IMR-90 (cell line): ENCODE measurements at places on chromosomes 11 and 22. TPM values are rescaled to one million over a fixed set of nuclear protein-coding genes. Genes with fewer than 3 reads are reported as not detected.

Gene CLDN5
- polyA plus RNA-seq: 0.17 and 0.21 TPM in 2 replicates

Gene LGR4
- 2.2 and 2.9 TPM in 2 replicates for polyA plus RNA-seq

Gene TMEM45B
- not detected in 2 replicates for polyA plus RNA-seq

Gene KDM4E
- polyA plus RNA-seq: not detected in 2 replicates

Gene ANKRD13D
- 38.4 and 44.0 TPM in 2 replicates for polyA plus RNA-seq

Gene RFPL2
- not detected in 2 replicates for polyA plus RNA-seq

Gene OR4P4
- not detected in 2 replicates for polyA plus RNA-seq

Gene HTR3B
- polyA plus RNA-seq: not detected in 2 replicates

Gene FBLN1
- polyA plus RNA-seq: 80.8 and 87.9 TPM in 2 replicates

Gene ZNHIT2
- polyA plus RNA-seq: 5.9 and 7.7 TPM in 2 replicates

Gene MYO7A
- polyA plus RNA-seq: 0.01 and 0.02 TPM in 2 replicates

Gene LUZP2
- 0.67 and 0.89 TPM in 2 replicates for polyA plus RNA-seq

Gene PVALB
- polyA plus RNA-seq: not detected in 2 replicates

Gene KRTAP5-2
- polyA plus RNA-seq: not detected in 2 replicates

Gene PNPLA2
- polyA plus RNA-seq: 94.3 and 109 TPM in 2 replicates

Gene SLC1A2
- 0.15 and 0.17 TPM in 2 replicates for polyA plus RNA-seq

Gene FAR1
- 30.3 and 35.3 TPM in 2 replicates for polyA plus RNA-seq

Gene ARHGEF17
- polyA plus RNA-seq: 97.7 and 128 TPM in 2 replicates

Gene P4HA3
- 4.9 and 5.7 TPM in 2 replicates for polyA plus RNA-seq

Gene DGAT2
- polyA plus RNA-seq: 1.7 and 2.4 TPM in 2 replicates

Gene OR52E8
- not detected in 2 replicates for polyA plus RNA-seq

Gene C11orf16
- not detected in 2 replicates for polyA plus RNA-seq

Gene MMP10
- not detected in 2 replicates for polyA plus RNA-seq

Gene ACTN3
- polyA plus RNA-seq: 0.05 and 0.06 TPM in 2 replicates

Gene MMP12
- not detected in 2 replicates for polyA plus RNA-seq

Gene TEX12
- polyA plus RNA-seq: 0.12 TPM in 1 of 2 replicates, not detected in the other

Gene CECR2
- polyA plus RNA-seq: under 0.01 TPM in 1 of 2 replicates, not detected in the other

Gene IRF7
- 4.5 and 5.8 TPM in 2 replicates for polyA plus RNA-seq

Gene RIMBP3B
- polyA plus RNA-seq: 0.03 and 0.07 TPM in 2 replicates

Gene TMEM135
- 2.7 and 3.9 TPM in 2 replicates for polyA plus RNA-seq

Gene SLC22A8
- not detected in 2 replicates for polyA plus RNA-seq

Gene BEST1
- polyA plus RNA-seq: 1.2 and 1.4 TPM in 2 replicates

Gene RAPSN
- polyA plus RNA-seq: 0.03 and 0.09 TPM in 2 replicates

Gene C22orf39
- 8.9 and 10.2 TPM in 2 replicates for polyA plus RNA-seq

Gene SPCS2
- 68.8 and 76.0 TPM in 2 replicates for polyA plus RNA-seq

Gene CFL1
- polyA plus RNA-seq: 2,231 and 2,466 TPM in 2 replicates

Gene RELT
- polyA plus RNA-seq: 5.3 and 6.5 TPM in 2 replicates

Gene KCNJ5
- polyA plus RNA-seq: 0.07 TPM in 2 replicates

Gene MUC2
- polyA plus RNA-seq: not detected in 2 replicates

Gene KIAA0930
- polyA plus RNA-seq: 34.1 and 38.1 TPM in 2 replicates

Gene KCNA4
- not detected in 2 replicates for polyA plus RNA-seq

Gene CBLIF
- polyA plus RNA-seq: not detected in 2 replicates

Gene CRACR2B
- 2.5 and 3.2 TPM in 2 replicates for polyA plus RNA-seq

Gene LMO2
- polyA plus RNA-seq: 0.04 TPM in 1 of 2 replicates, not detected in the other

Gene CSF2RB
- polyA plus RNA-seq: not detected in 2 replicates

Gene C22orf15
- polyA plus RNA-seq: 3.1 and 3.5 TPM in 2 replicates

Gene DAGLA
- 3.8 and 4.6 TPM in 2 replicates for polyA plus RNA-seq

Gene KLHDC7B
- polyA plus RNA-seq: 0.03 and 0.05 TPM in 2 replicates

Gene CCDC87
- polyA plus RNA-seq: 0.14 and 0.19 TPM in 2 replicates

Gene MMP7
- polyA plus RNA-seq: not detected in 2 replicates

Gene APOA1
- 0.89 and 0.98 TPM in 2 replicates for polyA plus RNA-seq

Gene VPS26B
- 39.5 and 41.6 TPM in 2 replicates for polyA plus RNA-seq

Gene HSPB2
- polyA plus RNA-seq: 0.55 and 1.0 TPM in 2 replicates

Gene APOL4
- 0.07 TPM in 1 of 2 replicates, not detected in the other for polyA plus RNA-seq

Gene TNNI2
- not detected in 2 replicates for polyA plus RNA-seq

Gene KMT5B
- 9.6 and 11.2 TPM in 2 replicates for polyA plus RNA-seq

Gene EFCAB6
- polyA plus RNA-seq: 0.30 and 0.44 TPM in 2 replicates

Gene SMIM35
- not detected in 2 replicates for polyA plus RNA-seq

Gene ANKK1
- polyA plus RNA-seq: not detected in 2 replicates
